Stimulated activated CD4-positive, alpha-beta T cell treated with anti-CD3 and anti-CD28 coated beads, Interleukin-4, amount 100 ng/mL, for 48 hours (primary cell): ENCODE measurements at places on chromosomes 2 and 18.

DNA sequence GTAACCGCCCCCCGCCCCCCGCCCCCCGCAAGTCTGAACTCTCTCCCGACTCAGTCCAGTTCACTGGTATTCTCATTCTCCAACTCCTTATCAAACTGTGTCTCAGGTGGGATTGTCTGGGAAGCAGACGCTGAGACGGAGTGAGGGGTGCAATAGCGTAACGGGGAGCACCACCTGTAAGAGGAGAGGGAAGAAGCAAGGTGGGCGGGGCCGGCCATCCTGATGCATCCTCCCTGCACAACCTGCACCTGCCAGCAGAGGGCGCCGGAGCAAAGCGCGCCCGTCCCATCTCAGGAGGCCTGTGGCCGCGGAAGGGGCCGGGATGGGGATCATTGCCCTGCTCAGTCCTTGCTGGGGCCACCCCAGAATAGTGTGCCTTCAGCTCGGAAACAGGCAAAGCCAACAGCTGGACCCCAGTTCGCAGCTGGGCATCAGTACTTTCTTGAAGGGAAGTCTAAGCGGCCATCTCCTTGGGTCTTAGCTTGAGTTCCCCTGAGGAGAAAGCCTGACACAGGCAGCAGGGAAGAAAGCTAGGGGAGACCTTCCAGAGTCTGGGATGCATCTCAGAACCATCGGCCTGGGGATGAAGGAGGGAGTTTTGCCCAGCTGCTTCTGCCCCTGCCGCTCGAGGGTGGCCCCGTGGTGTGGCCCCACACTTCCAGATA is 208.0 kb downstream of the TFCP2L1 start:
- DNase-seq = peak; percentile 72

DNA sequence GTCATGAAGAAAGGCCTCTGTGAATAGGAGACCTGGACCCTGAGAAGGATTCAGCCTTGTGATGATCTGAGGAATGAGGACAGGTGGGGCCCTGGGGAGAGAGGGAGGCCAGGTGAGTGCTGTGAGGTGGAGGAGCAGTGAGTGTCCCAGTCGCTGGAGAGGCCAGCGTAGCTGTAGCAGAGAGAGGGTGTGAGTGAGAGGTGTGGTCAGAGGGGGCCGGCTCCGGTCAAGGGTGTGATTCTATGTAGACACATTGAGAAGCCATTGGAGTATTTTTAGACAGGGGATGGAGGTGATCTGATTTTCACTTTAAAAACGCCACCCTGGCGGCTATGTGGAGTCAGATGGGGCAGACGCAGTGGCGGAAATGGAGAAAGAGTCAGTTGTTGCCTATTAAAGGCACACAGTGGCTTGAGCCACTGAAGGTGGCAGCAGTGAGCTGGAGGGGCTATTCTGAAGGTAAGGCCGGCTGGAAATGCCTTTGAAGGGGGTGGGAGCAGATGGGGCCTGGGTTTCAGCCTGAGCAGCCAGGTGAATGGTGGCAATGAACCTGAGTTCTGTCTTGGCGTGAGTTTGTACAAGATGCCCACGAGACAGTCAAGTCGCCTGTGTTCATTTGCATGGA is 55.6 kb downstream of the GREB1 start:
- no peak for DNase-seq

DNA sequence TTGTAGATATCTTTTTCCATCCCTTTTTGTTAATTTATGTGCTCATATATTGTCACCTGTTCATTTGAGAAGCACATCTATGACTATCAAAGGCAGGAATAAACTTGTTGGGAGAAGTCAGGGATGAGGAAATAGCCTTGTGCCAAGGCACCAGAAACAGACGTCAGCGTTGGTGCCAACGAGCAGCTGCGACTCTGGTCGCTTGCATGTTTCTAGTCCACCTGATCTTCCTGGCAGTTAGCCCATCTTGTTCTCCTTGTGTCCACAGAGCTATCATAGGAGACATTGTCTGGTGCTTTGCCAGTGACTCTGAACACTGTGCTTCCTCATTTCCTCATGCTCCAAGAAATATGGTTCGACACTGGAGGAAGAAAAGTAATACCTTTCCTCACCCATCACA is 374.4 kb downstream of the PTPRM start:
- DNase-seq = no peak

- DNase-seq = no peak
These were observed 117.6 kb upstream of the STK17B start for GRCh38 chr2:196289000-196289399.

GRCh38 chr2:60175290-60175689 is 378.2 kb downstream of the BCL11A start:
- no peak for DNase-seq

GRCh38 chr18:68494802-68495581 is 219.9 kb downstream of the TMX3 start:
- no peak for DNase-seq

GRCh38 chr18:35578481-35578880 is 3.1 kb upstream of the GALNT1 start:
- DNase-seq = no peak

DNA sequence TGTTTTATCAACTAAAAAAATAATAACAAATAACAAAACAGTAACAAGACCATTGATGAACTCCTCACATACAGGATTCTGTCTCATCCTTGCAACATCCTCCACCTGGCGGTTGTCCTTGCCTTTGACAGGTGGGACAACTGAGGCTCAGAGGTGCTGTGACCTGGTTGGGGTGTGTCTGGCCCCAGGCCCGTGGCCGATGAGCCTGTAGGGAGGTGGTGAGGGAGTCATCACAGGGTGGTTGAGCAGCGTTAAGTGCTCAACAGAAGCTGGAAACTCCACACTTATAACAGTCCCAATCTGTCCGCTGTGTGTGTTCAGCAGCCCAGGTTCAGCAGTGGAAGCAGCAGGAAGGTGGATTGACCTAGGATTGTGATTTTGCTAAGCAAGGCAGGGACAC is 131.6 kb upstream of the RAB12 start:
- no peak for DNase-seq

GRCh38 chr2:98552499-98553179 is 55.7 kb downstream of the COA5 start:
- no peak for DNase-seq

GRCh38 chr18:12750715-12751502 is 48.1 kb downstream of the PSMG2 start:
- DNase-seq = no peak

DNA sequence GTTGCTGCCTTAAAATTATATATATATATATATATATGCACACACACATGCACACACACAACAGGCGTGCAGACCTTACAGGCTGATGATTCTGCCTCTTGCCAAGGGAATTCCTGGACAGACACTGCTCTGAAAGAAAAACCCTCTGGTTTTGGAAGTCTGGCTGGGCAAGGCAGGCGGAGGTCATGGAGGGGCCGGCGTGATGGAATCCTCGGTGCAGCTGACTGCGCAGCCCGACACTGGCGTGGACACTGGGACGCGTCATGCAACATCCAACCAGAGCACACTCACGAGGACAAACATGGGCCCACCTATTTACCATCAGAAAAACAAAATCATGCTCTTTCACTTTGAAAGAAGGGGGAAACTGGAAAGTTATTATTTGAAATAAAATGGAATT is 235.3 kb downstream of the ZNF516 start:
- no peak for DNase-seq

GRCh38 chr18:22709288-22710060 is 223.7 kb upstream of the RBBP8 start:
- DNase-seq = no peak

GRCh38 chr2:74262681-74263080 is 64.3 kb downstream of the MTHFD2 start:
- no peak for DNase-seq

- DNase-seq = no peak
These were observed 65.4 kb downstream of the TTC21B start for GRCh38 chr2:165888171-165888570.

DNA sequence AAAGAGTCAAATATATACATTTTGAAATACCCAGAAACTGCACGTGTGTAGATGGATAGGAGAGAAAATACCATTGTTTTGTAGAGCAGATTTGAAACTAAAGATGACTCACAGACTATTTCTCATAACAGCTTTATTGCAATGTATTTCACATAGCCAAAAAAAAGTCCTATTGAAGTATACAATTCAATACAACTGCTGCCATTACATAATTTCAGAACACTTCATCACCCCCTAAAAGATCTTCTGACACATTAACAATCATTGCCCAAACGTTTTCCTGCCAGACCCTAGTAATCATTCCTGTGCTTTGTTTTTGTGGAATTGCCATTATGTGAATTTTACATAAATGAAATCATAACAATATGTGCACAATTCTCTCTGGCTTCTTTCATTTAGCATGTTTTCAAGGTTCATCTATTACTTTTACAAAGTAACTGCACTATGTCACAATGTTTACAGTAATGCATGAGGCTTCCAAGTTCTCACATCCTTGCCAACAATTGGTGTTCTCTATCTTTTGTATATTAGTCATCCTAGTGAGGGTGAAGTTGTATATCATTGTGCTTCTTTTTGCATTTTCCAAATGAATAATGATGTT is 378.6 kb upstream of the CWC22 start:
- DNase-seq = no peak

DNA sequence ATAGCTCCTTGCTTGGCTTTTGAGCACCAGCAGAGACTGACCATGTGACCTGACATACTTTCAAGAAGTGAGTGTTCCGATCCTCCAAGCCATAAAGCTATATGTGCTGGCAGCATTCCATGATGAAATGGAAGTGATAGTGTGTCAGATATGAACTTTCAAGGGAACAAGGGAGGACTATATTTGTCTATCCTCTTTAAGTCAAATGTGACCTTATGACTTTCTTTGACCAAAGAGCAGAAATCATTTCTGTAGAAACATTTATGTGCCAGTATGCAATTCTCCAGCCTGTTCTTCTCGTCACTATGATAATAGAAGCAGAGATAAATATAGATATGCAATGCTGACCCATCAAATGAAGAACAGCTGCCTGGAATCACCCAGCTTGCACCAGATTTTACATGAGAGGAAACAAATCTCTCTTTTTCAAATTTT is 14.4 kb downstream of the HYCC2 start:
- DNase-seq = no peak

GRCh38 chr2:145157741-145158591 is 638.0 kb upstream of the ZEB2 start:
- DNase-seq = no peak

GRCh38 chr18:52339891-52340371 is at the start of gene DCC:
TSS of gene DCC (plus strand) at chr18:52340197. CDS start at chr18:52340788, 591 bp downstream.
- no peak for DNase-seq

DNA sequence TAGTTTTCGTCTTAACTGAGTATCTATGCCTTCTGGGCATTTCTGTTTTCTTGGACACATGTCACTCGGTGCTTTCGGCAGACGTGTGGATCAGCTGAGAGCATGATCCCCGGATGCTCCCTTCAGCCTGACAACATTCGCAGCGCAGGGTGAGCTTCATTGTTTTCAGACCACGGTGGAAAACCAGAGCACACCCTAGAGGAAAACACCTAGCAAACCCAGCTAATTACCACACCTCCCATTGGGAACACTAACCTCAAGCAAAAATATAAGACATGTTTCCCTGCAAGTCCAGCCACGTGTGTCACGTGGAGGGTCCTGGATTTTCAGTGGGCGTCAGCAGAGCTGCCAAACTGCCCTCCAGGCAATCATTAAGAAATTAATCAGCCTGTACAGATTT is 31.0 kb downstream of the ANKRD29 start:
- no peak for DNase-seq

DNA sequence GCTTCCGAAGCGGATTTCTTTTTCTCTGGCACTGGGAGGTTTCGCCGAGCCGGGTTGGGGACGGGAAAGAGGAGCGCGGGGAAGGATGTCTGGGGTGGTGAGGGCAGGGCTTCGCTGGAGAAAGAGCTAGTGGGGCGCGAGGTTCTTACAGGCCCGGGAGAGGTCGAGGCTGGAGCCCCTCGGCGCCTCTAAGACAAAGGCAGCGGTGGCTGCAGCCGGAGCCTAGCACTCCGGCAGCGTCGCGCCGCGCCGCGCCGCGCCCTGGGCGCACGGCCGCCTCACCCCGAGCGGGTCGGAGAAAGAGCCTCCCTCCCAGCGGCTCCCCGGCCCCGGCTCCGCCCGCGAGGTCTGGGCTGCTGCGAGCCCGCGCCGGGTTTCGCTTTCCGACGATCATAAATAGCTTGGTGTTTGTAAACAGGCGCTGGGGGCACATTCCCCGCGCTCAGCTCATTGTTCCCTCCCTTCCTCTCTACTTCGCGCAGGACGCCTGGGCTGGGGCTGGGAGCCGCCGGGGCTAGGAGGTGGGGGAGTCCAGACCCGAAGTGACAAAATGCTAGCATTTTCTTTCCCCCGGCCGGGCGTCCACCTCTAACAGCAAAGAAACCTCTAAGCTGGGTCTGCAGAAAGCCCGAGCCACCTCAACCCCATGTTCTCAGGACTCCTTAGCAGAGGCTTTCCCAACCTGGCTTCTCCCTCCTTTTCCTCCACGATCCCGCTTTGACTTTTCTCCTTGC is 813 bp upstream of the MEIS1 start:
- DNase-seq = no peak

DNA sequence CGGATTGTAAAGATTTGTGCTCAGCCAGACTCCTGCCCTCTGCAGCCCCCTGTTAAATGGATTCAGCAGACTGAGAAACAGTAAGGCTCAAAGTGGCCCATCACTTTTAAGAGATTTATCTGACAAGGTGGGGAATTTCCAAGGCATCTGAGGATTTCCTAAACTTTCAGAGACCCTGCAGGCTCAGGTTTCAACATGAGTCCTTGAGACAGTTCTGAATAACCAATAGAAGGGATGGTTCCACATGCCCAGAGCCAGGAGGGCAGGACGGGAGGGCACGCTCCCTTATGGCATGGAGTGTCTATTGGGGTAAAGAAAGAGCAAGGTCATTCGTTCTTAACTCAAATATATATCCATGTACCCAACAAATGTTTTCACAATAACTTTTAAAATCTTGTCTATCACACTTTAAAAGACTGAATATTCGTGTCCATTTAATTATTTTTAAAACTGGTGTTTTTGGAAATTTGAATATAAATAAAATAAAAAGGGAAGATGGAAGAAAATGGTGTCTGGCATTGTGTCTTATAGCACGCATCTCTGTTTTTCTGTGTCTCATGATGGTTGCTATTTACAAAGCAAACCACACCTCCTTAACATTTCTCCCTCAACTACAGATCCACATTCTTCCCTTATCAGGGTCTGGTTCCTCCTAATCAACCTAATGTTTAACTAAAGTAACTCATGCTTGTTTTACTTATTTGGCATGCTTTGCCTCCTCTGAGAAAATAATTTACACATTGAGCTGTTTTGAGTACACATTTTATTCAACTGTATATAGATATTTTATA is 56.0 kb upstream of the DSG1 start:
- no peak for DNase-seq

DNA sequence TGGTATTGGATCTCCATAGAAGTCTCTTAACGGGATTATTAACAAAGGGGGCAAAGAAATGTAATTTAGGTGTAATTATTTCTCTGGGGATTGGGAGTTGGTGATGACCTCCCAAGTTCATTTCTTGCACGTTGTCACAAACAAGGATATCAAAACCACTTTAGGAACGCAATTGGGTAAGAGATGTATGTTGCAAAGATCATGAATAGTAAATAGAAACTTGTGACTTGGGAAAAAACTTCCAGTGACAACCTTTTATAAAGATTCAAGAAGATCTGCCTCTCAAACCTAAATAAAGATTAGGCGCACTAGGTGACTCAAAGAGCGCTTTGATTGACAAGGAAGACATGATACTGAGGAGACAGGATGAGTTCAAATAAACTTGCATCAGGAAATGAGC is 127.8 kb upstream of the TRIB2 start:
- DNase-seq = no peak
